T-cell (primary cell): ENCODE measurements at places on chromosomes 2 and 18.

DNA sequence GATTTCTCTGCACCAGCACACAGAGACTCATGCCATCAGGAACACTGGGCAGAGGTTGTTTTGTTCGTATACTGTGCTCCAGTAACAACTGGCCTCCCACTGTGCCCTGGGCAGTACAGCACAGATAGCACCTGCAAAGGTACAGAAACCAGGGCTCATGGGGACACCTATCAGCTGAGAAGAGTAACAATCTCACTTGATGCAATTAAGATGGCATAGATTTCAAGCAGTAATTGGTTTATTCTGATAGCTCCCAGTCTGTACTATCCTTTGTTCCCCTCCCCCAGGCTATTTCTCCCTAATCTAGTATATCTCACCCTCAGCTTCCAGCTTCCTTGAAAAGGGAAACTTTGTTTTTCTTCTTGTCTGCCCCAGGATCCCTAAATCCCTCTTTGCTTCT is 343.9 kb upstream of the MMADHC start:
- no peak for DNase-seq

DNA sequence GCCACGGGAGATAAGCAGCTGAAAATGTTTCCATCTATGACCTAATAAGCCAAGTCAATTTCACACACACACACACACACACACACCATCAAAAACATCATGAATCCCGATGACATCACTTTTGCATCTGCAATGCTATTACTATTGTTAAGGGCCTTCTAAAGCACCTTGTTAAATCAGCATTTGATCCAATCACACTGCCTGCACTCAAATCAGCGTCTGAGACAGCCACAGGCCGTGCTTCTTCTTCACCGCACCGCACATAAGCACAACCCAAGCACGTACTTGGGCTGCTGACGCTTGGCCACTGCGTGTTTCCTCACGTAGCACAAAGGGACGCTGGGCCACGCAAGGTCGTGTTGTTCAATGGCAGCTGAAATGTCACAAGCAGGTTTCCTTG is 15.8 kb upstream of the MTCL1 start:
- no peak for DNase-seq

DNA sequence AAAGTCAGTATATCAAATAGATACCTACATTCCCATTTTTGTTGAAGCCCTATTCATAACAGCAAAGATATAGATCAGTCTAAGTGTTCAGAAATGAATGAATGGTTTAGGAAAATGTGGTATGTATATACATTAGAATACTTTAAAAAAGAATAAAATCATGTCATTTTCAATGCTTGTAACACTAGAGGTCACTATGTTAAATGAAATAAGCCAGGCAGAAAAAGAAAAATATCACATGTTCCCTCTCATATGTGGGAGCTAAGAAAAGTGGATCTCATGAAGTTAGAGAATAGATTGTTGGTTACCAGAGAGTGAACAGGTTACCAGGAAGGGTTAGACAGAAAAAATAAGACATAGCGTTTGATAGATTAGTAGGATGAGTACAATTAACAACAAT is 1111.0 kb upstream of the SLC39A10 start:
- no peak for DNase-seq

- no peak for DNase-seq
These were observed 82.3 kb downstream of the STPG4 start for GRCh38 chr2:47072728-47073191.

GRCh38 chr18:57022716-57023115 is 124.2 kb upstream of the BOD1L2 start:
- no peak for DNase-seq

GRCh38 chr2:21024198-21024597 is 19.7 kb downstream of the APOB start:
- DNase-seq: no peak

DNA sequence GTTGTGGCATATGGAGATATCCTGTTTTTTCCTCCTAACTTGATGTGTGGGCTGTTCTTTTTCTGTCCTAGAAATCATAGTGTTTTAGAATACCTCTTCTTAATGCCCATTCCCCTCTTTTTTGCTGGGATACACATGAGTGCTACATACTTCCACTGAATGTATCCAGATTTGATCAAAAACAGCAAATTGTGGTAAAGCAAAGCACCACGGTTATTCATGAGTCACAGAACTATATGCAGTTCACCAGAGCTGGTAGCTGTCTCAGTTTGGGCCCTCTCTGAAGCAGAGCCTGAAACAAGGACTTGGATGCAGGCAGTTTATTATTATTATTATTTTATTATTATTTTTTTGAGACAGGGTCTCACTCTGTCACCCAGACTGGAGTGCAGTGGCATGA is 69.9 kb upstream of the CTLA4 start:
- DNase-seq: no peak
